ENCODE measurements at places on chromosomes 12 and 14. TPM values are rescaled to one million over a fixed set of nuclear protein-coding genes. Genes with fewer than 3 reads are reported as not detected.

GRCh38 chr12:49332441-49332861, 4.5 kb downstream of the C1QL4 start:
- no peak for DNase-seq

- DNase-seq = no peak
Observed at GRCh38 chr14:106037380-106037779, 511.0 kb downstream of the TMEM121 start.

DNA sequence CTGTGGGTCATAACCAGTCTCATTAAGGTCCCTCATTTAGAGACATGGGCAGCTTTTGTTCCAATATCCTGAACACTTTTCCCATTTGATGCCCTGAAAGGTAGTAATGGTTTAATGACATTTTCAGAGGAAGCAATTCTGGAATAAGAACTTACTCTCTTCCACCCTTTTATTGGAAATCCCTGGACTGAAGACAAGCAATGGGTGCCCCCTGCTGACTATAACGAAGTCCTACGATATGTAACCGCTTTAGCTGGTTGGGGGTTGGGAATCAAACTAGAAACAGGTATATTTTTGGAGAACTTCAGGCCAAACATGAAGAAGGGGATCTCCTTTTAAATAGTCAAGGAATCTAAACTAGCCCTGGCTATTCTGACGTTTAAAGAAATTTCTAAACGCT, 20.5 kb downstream of the SARNP start:
- no peak for DNase-seq

DNA sequence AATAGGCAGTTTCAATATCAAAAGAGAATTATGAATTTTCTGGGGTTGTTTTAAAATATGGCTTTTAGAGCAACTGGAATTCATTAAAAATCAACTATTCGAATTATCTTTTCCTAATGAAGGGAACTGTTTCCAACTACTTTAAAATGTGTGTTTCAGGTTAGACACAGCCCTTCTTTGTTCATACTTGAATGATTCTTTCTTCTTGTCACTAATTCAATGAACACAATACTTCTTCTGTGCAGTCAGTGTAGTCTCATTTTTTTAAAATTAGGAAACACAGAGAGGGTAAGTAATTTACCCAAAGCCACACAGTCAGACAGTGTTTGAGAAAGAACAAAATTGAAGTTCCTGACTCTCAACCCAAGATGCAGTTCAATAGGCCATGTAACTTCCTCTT, 414.0 kb downstream of the CCDC91 start:
- no peak for DNase-seq

The HIGD1C gene
- total RNA-seq = not detected

The CLEC4C gene
- not detected for total RNA-seq

The RGS6 gene
- total RNA-seq = 0.10 TPM

- no peak for DNase-seq
Observed at GRCh38 chr12:79873201-79873600, 61.7 kb downstream of the PPP1R12A start.

DNA sequence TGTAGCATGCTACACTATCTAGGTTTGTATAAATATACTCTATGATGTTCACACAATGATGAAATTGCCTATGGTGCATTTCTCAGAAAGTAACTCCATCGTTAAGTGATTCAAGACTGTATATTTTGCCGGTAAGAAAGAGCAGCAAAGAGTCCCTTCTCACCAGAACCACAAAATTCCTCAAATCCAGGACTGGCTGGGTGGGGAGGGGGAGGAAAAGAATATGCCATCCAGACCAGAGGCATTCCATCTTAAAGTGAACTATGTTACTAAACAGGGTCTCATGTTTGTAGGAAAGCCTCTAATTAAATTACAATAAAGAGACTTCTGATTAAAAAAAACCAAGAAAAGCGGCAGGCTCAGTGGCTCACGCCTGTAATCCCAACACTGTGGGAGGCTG, 11.5 kb downstream of the UBE2N start:
- no peak for DNase-seq
